MCF 10A (cell line): ENCODE measurements at places on chromosomes 1 and 21. TPM values are rescaled to one million over a fixed set of nuclear protein-coding genes. Genes with fewer than 3 reads are reported as not detected.
A peak's percentile ranks its signal among the peaks of the same experiment; 100 is the strongest.

PPM1J gene
- total RNA-seq = 0.88 and 1.5 TPM in 2 replicates

OR2L3 gene
- not detected in 2 replicates for total RNA-seq

TFAP2E gene
- 0.30 and 0.47 TPM in 2 replicates for total RNA-seq

DNA sequence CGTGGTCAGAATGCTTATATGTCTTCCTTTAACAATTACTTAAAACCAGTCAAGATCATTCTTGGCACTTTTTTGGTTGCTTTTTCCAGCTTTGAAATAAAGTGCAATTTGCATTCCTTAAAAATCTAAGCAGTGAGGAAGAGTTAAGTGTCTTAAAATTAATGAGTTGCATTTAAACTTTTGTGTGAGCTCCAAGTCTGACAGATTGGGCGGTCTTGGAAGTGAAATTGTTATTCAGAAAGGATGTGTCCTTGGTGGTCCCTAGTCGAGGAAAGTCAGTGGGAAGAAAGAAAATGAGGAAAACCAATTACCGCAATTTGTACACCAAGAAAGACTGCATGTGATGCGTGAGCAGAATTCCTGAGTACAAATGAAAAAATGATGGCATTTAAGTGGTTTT lies 132.5 kb downstream of the HHIPL2 start:
- DNase-seq = no peak

DNA sequence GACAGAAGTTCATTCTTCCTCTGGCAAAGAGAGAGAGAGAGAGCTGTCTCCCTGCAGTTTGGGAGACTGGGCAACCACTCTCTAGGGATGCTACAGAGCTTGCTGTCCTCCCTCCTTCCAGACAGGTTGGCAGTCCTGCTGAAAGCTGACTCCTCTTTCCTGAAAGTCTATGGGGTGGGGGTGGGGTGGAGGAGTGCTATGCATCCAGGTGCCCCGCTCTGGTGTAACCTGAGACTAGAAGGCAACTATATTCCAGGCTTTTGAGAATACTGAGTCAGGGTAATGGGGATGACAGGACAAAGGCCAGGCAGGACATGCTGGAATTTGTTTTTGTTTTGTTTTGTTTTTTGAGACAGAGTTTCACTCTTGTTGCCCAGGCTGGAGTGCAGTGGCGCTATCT lies 55.4 kb downstream of the OPTC start:
- DNase-seq = peak; percentile 87

- no peak for DNase-seq
These were observed 124.2 kb upstream of the LYPLAL1 start for GRCh38 chr1:219049501-219049900.

DNA sequence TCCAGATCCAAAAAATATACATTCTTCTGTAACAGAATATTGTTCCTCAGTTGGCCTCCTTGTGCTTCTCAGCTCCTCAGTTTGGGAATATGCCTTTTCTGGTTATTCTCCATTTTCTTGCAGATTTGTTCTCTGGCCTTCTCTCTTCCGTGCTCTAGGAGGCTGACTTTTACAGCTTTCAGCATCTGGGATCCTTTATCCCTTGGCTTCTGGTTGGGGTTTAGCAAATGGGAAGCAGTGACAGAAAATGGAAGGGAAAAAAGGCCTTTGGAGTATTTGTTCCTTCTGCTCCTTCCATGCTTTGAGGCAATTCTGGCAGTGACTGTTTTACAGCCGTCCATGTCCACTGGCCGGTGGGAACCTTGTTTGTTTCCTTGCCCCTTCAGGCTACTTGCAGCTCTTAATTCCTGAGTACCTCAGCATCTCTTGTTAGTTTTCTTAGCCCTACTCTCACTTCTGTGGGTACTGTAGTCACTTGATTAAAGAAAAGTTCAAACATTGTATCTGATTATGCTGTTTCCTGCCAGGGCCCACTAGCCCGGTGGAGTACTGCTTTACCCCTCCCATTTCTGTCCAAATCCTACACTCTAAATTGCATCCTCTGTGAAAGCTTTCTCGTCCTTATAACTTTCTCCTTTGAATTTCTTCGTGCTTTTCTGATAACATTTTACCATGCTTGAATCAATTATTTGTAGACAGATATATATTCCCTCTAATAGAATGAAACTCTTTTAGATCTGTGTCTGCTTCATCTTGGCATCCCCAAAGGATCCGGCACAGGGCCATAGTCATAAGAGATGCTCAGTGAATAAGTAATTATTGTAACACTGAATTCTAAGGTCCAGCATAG lies 118.2 kb downstream of the OSBPL9 start:
- no peak for DNase-seq

- no peak for DNase-seq
These were observed 25.5 kb downstream of the UCK2 start for GRCh38 chr1:165852871-165853270.

ANXA9 gene
- 0.37 and 0.61 TPM in 2 replicates for total RNA-seq

S100A4 gene
- 27.2 and 60.7 TPM in 2 replicates for total RNA-seq

- no peak for DNase-seq
These were observed 248.7 kb upstream of the CXADR start for GRCh38 chr21:17264182-17264581.

LRRC7 gene
- total RNA-seq = not detected in 2 replicates

- DNase-seq = no peak
These were observed 109.7 kb upstream of the ACTRT2 start for GRCh38 chr1:2911421-2912178.

DNA sequence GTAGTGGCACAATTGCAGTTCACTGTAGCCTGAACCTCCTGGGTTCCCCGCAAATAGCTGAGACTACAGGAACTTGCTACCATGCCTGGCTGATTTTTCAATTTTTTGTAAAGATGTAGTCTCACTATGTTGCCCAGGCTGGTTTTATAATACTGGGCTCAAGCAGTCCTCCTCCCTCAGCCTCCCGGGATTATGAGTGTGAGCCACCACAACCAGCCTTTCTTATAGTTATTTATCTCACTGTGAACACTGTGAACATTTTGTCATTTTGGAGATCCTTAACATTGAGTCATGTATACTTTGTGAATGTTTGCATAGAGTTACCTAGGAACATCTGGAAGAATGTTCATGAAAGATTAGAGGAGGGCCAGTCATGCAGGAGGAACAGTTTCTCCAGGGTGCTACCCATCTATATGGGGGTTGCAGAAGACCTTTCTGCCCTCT lies 127.1 kb upstream of the CACYBP start:
- DNase-seq = no peak

- DNase-seq = no peak
These were observed 386.3 kb upstream of the BEND5 start for GRCh38 chr1:49163031-49163430.

FMO1 gene
- total RNA-seq = not detected in 2 replicates

FCN3 gene
- total RNA-seq = not detected in 2 replicates

GRCh38 chr1:61447106-61447967 lies 277.6 kb downstream of the TM2D1 start:
- no peak for DNase-seq

GRCh38 chr1:154689083-154689482 lies 81.1 kb upstream of the ADAR start:
- no peak for DNase-seq

FLG2 gene
- not detected in 2 replicates for total RNA-seq

SYT11 gene
- 0.14 TPM in 1 of 2 replicates, not detected in the other for total RNA-seq

CFHR5 gene
- total RNA-seq = not detected in 2 replicates

EPHB2 gene
- 0.22 and 0.79 TPM in 2 replicates for total RNA-seq

GRCh38 chr1:152089014-152089674 lies at the start of gene TCHHL1:
TCHHL1 (minus strand) TSS chr1:152089064; CDS start chr1:152088143, 921 bp downstream.
- no peak for DNase-seq

- no peak for DNase-seq
These were observed 66.1 kb downstream of the NCAM2 start for GRCh38 chr21:21064353-21064752.

DNA sequence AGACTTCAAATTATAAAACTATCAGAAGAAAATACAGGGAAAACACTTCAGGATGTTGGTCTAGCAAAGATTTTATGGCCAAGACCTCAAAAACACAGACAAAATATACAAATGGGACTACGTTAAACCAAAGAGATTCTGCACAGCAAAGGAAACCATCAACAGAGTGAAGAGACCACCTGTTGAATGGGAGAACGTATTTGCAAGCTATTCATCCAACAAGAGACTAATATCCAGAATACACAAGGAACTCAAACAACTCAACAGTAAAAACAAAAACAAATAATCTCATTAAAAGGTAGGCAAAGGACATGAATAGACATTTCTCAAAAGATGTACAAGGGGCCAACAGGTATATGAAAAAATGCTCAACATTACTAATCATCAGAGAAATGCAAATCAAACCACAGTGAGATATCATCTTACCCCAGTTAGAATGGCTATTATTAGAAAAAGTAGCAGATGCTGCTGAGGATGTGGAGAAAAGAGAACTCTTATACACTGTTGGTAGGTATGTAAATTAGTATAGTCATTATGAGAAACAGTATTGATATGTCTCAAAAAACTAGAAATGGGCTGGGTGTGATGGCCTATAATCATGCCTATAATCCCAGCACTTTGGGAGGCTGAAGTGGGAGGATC lies 112.6 kb downstream of the LRIG2 start:
- no peak for DNase-seq
